ENCODE measurements at places on chromosomes 1 and 21.

DNA sequence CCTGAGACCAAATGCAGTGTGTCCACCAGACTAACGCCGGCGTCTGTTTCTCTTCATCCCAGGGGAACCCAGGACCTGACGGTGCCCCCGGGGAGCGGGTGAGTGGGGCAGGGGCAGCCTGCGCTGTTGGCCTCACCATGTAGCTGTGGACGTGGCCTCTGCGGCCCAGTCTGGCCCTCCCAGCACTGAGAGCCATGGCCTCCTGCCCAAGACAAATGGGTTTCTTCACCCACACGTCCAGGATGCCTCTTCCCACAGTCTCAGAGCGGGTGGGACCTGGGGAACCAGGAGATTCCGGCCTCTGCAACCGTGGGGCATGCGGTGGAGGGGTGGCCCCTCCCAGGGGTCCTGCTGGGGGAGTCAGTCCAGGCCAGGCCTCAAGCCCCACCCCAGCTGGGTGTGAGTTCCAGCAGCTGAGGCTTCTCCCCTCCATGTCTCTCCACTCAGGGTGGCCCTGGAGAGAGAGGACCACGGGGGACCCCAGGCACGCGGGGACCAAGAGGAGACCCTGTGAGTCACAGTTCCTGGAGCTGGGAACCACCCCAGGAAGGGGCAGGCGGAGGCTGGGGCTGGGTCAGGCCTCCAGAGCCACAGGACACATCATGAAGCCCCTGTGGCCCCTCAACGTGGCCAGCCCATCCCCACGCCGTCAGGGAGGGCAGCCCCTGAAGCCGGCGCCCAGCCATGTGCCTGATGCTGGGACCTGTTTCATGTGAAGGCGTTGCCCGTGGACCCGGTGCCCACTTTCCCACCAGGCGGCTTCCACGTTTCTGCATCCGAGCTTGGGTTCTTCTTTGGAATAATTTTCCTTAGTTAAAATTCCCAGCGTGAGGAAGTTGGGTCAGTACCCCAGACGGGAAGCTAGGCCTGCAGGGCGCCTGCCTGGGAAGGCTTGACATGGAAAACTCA, 11.0 kb downstream of the COL6A1 start:
- H3K36me3 ChIP-seq = peaks cover 76% of the 10 kb centered on the region
- no peaks in the 10 kb centered on the region for H3K27me3 ChIP-seq
- H3K4me1 ChIP-seq = no peaks in the 10 kb centered on the region
- H3K27ac ChIP-seq = peak overlapping the region; percentile 64
- peak; percentile 62 for DNase-seq

DNA sequence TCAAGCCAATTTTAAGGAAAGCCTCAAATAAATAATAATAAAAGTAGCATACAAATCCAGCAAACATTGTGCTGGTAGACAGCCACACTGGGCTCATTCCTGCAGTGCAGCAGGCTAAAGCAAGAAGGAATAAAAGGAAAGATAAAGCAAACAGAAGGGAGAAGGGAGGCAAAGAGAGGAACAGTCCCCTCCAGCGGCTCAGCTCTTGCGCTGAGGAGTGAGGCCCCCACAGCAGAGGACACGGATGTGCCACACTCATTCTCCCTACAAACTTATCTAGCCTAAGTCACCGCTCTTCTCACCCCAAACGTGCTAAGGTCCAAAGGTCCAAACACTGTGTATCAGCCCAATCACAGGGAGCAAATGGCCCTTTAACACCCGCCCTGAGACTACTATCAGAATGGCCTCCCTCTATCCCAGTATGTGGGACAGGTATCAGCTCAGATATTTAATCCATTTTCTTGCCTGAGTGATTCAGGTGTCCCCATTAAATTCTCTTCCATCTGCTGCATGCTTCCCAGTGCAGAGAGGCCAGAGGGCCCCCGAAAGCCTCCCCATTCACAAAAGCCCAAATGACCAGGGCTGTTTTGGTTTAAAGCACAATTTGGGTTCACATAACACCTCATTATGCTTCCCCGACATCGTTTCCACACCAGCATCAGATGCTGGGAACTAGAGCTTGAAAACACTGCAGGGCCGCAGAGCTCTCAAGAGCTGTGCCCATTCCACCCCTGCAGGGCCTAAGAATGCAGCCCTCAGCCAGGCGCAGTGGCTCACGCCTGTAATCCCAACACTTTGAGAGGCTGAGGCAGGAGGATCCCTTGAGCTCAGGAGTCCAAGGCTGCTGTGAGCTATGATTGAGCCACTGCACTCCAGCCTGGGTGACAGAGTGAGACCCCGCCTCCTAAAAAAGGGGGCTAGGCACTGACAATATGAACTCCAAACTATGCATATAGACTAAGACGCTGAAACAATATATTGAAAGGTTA, 17.8 kb downstream of the CAPZB start:
- DNase-seq = no peak
- no peak overlapping the region for H3K27ac ChIP-seq
- no peaks in the 10 kb centered on the region for H3K27me3 ChIP-seq

- no peaks in the 10 kb centered on the region for H3K27me3 ChIP-seq
- H3K4me1 ChIP-seq = no peaks in the 10 kb centered on the region
- H3K36me3 ChIP-seq = no peaks in the 10 kb centered on the region
These were observed 16.3 kb downstream of the AGPAT3 start for GRCh38 chr21:43881283-43881682.

GRCh38 chr1:230407351-230407750, 18.8 kb downstream of the PGBD5 start:
- no peak for DNase-seq
- H3K4me3 ChIP-seq = no peak overlapping the region
- H3K4me1 ChIP-seq = no peaks in the 10 kb centered on the region
- H3K36me3 ChIP-seq = no peaks in the 10 kb centered on the region

DNA sequence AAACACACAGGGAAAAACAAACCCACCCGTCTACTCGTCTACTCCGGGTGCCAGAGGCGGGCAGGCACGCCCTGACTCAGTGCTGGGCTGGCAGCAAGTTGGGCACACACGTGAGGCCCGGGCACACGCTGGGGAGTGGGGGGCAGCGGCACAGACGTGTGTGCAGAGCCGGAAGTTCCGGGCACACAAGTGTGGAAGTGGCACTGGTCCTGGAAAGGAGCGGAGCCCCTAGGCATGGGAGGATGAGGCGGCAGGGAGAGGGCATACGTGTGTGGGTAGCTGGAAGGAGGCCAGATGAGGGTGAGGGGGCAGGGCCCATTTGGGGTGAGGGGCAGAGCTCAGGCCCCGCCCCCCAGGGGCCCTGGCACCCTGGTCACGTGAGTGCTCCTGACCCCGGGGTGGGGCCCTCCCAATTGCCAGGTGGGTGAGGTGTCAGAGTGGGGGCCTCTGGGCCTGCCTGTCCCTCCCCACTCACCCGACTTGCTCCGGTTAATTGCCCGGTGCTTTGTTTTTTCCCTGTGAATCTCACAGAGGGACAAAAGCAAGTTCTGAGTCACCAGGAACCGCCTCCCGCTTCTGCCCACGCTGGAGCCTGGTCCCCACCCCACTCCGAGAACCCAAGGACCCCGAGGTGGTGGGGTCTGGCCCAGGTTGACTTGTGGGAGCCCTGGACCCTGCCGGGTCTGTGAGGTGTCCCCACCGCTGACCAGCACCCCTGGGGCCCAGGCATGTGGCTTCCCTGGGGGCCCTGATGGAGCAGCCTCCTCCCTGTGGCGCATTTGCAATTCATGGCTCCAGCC, 104.8 kb upstream of the CASZ1 start:
- H3K27ac ChIP-seq = no peak overlapping the region
- no peak for DNase-seq
- H3K36me3 ChIP-seq = no peaks in the 10 kb centered on the region
- no peak overlapping the region for H3K4me3 ChIP-seq

GRCh38 chr1:15951341-15952153, 24.4 kb downstream of the ZBTB17 start:
- H3K27me3 ChIP-seq = no peaks in the 10 kb centered on the region
- H3K4me3 ChIP-seq = no peak overlapping the region
- DNase-seq = no peak
- peaks cover 17% of the 10 kb centered on the region for H3K36me3 ChIP-seq

GRCh38 chr1:110786802-110787327, 86.1 kb upstream of the CD53 start:
- H3K27me3 ChIP-seq = no peaks in the 10 kb centered on the region
- no peak overlapping the region for H3K27ac ChIP-seq
- H3K36me3 ChIP-seq = no peaks in the 10 kb centered on the region
- H3K4me1 ChIP-seq = no peaks in the 10 kb centered on the region
- DNase-seq = no peak

DNA sequence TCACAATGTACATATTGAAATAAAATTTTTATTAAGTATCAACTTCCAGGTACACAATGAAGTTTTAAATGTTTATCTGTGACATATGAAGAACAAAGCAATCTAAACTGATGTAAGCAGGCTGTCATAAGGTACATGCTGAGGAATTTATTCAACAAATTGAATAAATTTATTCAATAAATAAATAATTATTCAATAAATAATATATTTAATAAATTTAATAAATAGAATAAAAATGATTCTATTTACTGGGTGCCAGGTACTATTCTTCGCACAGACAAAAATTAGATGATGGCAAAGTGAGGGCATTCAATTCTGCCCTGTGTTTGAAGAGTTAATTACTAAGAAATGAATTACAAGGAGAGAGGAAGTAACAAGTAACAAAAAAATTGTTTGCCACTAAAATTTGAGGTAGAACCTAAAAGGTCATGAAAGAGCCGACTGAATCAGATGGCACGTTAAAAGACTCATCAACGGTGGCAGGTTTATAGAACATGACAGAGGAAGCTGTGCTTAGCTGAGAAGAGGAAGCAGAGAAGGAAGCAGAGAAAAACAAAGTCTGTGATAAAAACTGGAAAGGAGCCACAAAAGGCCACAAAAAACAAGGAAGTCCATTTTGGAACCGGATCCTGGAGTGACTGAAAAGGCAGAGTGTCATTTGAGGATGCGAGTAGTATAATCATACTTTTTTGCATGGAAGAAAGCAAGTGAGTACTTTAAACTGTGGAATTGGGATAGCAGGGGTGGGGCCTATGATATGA, 2.2 kb upstream of the USP24 start:
- H3K4me3 ChIP-seq = no peak overlapping the region
- DNase-seq = no peak
- H3K36me3 ChIP-seq = no peaks in the 10 kb centered on the region
- H3K27me3 ChIP-seq = no peaks in the 10 kb centered on the region

GRCh38 chr1:204320382-204320804, 39.3 kb downstream of the PLEKHA6 start:
- H3K4me3 ChIP-seq = no peak overlapping the region
- peaks cover 17% of the 10 kb centered on the region for H3K4me1 ChIP-seq
- H3K27me3 ChIP-seq = no peaks in the 10 kb centered on the region
- no peak overlapping the region for H3K27ac ChIP-seq

GRCh38 chr1:212034516-212035122, 738 bp downstream of the INTS7 start:
- no peak for DNase-seq
- peak overlapping the region; percentile 87 for H3K27ac ChIP-seq
- no peaks in the 10 kb centered on the region for H3K27me3 ChIP-seq
- H3K4me1 ChIP-seq = peaks cover 35% of the 10 kb centered on the region
- H3K36me3 ChIP-seq = no peaks in the 10 kb centered on the region

DNA sequence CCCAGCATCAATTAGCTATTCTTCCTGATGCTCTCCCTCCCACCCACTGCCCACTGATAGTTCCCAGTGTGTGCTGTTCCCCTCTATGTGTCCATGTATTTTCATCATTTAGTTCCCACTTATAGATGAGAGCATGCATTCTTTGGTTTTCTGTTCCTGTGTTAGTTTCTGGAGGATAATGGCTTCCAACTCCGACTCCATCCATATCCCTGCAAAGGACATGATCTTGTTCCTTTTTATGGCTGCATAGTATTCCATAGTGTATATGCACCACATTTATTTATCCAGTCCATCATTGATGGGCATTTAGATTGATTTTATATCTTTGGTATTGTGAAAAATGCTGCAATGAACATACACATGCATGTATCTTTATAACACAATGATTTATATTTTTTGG, 30.2 kb downstream of the DISC1 start:
- DNase-seq = no peak
- H3K4me1 ChIP-seq = no peaks in the 10 kb centered on the region
- H3K27ac ChIP-seq = no peak overlapping the region
- H3K4me3 ChIP-seq = no peak overlapping the region
- H3K36me3 ChIP-seq = no peaks in the 10 kb centered on the region

GRCh38 chr1:7209336-7209735, 424.1 kb downstream of the CAMTA1 start:
- H3K27ac ChIP-seq = no peak overlapping the region
- no peaks in the 10 kb centered on the region for H3K36me3 ChIP-seq
- DNase-seq = no peak
- no peak overlapping the region for H3K4me3 ChIP-seq
- H3K27me3 ChIP-seq = no peaks in the 10 kb centered on the region
- H3K4me1 ChIP-seq = no peaks in the 10 kb centered on the region

- H3K27me3 ChIP-seq = no peaks in the 10 kb centered on the region
- H3K27ac ChIP-seq = no peak overlapping the region
- no peaks in the 10 kb centered on the region for H3K4me1 ChIP-seq
- no peak for DNase-seq
These were observed 50.3 kb downstream of the CASQ2 start for GRCh38 chr1:115718011-115718754.

DNA sequence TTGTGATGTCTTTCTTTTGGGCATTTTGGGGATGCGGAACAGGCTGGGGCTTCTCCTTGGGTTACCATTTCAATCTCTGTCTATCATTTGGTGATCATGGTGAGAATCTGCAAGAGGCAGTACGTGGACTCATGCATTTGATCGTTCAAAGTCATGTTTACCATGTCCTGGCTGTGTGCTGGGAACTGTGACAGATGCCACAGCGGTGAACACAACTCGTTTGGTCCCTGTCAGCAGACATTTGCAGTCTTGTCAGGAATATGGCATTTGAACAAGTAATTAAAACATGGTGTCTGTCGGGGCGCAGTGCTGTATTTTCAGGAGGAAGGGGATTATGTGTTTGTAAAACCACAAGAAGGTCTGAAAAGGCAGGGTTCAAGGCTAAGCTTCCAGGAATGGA, 103.3 kb upstream of the IGSF21 start:
- no peak for DNase-seq
- no peaks in the 10 kb centered on the region for H3K36me3 ChIP-seq
- no peak overlapping the region for H3K27ac ChIP-seq
- no peaks in the 10 kb centered on the region for H3K4me1 ChIP-seq

- no peaks in the 10 kb centered on the region for H3K36me3 ChIP-seq
- no peaks in the 10 kb centered on the region for H3K27me3 ChIP-seq
- peaks cover 11% of the 10 kb centered on the region for H3K4me1 ChIP-seq
- H3K4me3 ChIP-seq = no peak overlapping the region
- no peak for DNase-seq
These were observed 210.0 kb downstream of the GABPA start for GRCh38 chr21:25944672-25945213.

DNA sequence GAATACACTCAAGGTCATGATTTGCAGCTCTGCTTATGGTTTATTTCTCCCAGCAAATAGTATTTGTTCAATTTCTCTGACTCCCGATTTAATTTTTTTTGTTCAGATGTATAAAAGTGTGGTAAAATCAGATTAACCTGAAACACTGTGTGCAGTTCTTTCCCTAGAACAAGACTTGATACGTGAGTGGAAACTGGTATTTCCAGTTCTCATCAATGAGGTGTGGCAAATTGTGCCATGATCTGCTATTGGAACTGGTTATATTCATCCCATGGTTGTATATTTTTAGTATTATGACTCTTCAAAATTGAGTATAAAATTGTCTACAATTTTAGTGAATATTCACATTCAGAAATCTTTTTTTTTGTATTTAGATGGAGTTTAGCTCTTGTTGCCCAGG, 76.8 kb upstream of the IVNS1ABP start:
- no peak overlapping the region for H3K27ac ChIP-seq
- no peak overlapping the region for H3K4me3 ChIP-seq
- H3K4me1 ChIP-seq = no peaks in the 10 kb centered on the region
- no peaks in the 10 kb centered on the region for H3K27me3 ChIP-seq
- H3K36me3 ChIP-seq = no peaks in the 10 kb centered on the region
